ENCODE measurements at places on chromosomes 1 and 21.

DNA sequence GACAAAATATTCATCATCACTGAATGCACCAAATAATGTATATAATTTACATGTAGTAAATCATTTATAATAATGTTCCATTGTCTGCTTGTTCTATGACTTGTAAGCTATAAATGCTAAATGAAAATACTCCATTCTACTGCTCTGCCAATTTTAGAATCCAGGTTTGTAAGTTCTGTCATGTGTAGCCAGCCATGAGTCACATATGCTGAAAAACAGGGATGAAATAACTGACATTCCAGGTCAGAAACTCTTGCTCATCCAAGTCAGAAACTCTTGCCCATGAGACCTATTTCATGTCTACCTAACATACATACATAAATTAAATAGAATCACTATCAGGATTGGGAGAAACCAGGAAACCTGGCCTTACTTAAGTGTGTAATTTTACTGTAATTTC is 95.6 kb downstream of the ASH1L start:
- DNase-seq: no peak

DNA sequence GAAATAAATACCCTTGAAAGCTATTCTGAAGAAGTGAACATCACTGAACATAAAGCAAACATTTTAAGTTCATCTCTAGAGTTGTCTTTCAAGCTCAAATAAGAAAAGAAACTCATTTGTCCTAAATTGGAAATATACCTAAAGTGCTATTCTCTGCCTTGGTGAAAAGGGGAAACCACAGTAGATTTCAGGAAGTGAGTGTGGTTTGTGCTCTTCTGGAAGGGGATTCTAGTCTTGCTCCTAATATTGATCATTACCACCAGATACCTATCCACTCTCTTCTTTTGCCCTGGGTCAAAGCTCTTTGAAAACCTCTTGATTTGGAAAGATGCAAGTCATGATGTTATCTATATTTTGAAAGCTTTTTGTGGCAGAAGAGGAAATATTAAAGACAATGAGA is 798.1 kb downstream of the ADGRL2 start:
- no peak for DNase-seq

- no peak for DNase-seq
Observed at GRCh38 chr21:16073586-16073985, 343.8 kb downstream of the USP25 start.

DNA sequence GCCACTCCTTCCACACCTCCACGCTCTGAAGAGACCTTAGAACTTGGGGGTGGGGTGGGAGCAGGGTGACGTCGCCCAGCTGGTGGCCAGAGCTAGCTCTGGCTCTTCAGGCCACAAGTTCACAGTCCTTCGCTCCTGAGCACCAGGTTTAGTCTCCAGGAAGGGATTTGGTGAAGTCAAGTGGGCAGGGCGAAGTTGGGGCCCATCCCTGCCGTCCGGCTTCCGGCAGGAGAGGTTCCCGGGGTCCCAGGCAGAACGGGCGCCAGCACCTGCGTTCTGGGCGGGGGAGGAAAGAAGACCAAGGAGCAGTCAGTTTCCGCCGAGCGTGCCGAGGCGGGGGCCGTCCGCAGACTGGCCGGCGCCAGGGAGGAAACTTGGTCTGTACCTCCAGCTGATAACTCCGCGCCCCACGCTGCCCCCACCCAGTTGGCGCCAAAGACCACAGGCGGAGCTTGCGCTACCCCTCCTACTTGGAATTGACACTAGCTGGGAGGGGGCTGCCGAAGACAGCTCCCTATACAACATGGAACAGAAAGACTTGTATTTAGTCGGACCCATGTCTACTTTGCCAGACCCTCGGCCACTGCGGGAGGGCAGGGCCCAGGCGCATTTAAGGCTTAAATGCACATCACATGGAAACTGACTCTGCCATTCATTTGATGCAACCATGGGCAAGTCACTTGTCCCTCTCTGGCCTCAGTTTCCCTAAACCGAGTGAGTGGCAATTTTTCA is 995 bp downstream of the ID3 start:
- no peak for DNase-seq

DNA sequence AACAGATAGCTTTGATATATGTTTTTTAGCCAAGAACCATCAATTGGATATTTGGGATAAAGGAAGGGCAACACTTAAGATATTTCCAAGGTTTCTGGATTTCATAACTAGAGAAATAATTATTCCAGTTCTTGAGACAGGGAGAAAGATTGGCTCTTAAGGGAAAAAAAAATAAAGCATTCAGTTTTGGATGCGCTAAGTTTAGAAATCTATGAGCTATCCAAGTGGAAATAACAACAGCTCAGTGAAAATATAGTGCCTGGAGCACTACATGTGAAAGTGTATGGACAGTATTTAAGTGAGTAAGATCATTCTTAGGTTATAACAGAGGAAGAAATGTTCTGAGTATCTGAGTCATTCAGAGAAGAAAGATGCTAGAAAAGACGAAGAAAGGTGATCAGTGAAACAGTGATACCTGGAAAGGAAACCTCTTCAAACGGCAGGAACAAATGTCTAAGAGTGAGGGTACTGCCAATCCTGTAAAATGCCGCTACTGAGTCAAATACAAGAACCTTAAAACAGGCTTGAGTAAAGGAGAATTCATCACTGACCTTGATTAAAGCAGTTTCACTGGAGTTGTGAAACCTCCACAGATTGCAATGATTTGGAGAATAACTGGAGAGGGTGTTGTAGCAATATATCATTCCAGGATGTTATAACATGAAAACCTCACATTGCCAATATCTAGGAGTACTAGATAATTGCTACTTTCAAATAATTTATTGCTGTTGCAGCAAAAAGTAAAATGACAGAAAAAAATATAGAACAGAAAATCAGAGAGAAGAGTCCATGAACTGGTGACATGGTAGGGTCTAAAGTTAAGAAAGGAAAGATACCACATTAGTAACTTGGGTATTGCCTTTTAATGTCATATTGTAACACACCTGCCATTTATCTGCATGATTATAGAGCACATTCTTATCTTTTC is 482.1 kb upstream of the RGS18 start:
- DNase-seq: no peak

DNA sequence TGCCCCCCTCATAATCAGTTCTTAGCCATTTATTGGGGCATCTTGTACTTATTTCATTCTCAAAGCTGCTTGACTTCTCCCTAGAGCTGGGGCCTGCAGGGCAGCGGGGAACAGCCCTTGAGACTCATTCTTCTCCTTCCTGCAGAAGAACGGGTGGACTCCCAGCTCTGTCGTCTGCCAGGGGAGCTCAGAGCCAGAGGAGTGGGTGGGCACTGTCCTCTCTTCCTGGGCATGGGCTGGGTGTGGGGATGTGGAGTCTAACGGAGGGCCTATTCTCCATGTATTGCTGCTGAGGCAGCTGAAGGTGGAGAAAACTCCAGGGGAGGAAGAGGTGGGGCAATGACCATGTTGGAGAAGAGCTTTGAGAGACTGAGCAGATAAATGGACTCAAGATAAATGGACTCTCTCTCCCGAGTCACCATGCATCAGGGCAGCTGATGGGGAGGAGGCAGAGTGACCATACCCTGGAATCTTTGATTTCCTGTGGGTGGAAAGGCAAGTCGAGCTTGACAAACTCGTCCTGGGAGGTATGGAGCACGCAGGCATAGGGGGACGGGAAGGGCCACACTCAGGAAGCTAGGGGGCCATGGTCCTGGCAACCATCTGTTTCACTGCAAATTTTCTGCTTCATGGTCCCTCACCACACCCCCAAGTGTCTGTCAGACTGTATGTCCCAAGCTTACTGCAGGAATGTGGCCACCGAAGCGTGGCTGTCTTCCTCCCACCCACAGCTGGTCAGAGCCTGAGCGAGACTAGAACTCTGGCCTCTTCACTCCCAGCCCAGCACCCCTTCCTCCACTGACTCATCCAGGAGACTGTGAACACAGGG is 56.9 kb upstream of the ATP2B4 start:
- no peak for DNase-seq

- DNase-seq: no peak
Observed at GRCh38 chr1:107940701-107941100, 24.3 kb downstream of the VAV3 start.

GRCh38 chr1:203597331-203598090 is 29.1 kb upstream of the ATP2B4 start:
- DNase-seq: no peak

- no peak for DNase-seq
Observed at GRCh38 chr1:208880433-208881100, 636.4 kb upstream of the PLXNA2 start.

GRCh38 chr1:53963460-53963859 is 17.3 kb downstream of the LRRC42 start:
- no peak for DNase-seq

DNA sequence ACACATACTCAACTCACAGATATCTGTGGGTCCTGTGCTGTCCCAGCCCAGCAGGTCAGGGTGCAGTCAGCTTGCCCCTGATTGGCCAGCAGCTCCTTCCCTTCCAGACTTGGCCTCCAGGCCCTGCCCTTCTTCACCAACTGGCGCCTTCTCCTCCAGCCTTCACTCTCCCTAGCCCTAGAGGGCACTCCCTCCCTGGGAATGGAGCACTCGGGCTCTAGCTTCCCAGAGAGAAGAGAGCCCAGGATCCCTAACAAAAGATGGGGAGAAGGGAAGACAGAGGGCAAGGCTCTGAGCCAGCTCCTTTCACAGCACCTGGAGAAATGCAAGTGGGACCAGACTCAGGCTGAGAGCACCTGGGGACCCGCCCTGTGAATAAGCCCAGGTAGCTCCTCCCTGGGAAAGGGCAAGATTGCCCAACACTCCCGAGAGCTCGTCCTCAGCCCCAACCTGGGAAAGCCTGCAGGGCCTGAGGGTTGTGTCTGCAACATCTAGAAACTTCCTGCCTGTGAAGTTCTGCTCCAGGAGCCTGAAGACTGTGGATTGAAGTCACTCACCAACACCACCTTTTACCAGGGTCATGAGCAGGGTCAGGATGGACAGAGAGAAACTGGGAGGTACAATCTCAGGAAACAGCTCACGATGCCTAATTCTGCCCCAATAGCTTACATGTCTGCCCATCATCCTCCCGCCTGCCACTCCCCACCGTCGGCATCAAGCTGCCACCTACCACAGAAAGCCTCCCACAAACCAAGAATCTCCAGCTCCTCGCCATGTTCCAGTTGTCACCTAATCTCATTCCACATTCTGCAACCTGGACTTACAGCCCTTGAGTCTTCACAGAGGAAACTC is at the start of gene PGLYRP4:
TSS of gene PGLYRP4 (minus strand) at position 331 of the 852 bp plus-strand sequence. CDS start 909 bp downstream, outside the sequence.
- no peak for DNase-seq

DNA sequence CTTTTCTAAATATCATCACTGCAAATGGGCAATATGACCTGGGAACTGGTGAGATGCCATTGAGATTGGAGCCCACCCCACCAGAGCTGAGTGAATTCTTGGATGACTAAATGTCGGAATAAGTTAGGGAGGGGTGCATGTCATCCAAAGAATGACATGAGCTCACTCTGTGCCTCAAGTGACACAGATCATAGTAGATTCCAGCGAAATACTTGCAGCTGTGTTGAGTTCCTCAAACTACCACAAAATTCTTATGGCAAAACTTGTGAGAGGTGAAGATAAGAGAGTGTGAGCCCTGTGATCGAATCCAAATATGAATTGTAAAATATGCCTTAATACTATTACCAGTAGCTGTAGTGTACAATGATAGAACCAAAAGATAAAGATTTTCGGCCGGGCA is 2.3 kb upstream of the TCP10L start:
- DNase-seq: no peak

- DNase-seq: no peak
Observed at GRCh38 chr1:1004780-1005697, 5.1 kb upstream of the HES4 start.

GRCh38 chr1:184412472-184412871 is 25.6 kb downstream of the C1orf21 start:
- no peak for DNase-seq

DNA sequence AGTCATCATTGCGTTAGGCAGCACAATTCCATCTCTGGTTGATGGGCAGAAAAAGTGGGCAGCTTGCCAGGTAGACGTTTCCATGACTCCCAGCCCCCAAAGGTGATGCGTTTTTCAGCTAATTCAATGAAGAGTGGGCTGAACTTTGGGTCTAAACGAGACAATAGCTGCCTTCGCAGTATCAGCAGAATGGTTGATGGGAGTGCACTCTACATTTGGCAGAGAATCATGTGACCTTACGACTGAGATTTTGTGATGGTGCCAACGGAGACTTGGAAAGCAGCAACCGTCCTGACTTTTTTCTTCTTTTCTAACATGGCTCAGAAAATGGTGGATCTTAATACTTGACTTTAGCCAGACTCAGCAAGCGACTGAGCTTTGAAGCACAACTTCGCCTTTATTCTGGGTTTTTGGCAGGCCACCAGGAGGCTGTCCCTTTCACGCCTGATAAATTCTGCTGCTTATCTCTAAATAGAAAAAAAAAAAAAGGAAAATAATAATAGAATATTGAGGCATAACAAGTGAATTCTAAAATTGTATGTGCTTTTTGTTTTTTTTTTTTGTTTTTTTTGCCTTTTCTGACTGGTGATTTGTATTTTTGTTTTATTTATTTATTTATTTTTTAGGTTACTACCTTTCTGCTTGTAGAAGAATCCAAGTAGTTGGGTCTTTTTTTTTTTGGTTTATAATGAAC is 804.8 kb downstream of the USP25 start:
- no peak for DNase-seq

- no peak for DNase-seq
Observed at GRCh38 chr1:231899713-231900435, 273.3 kb downstream of the DISC1 start.

DNA sequence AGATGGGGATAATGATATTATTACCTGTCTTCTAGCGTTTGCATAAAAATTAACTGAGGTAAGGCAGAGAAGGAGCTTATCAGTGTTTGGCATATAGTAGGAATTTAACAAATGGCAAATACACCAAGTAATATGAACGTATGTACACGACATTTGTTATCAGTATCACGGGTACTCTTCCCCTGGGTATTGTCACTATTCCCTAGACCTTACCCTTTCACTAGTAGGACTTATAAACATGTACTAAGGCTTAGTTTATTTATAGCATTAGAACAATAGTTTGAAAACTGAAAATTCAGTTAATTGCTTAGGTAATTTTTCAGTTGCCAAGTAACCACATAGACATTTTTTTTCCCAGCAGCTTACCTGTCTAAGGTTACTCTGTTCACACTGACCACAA is 187.0 kb downstream of the KCTD3 start:
- no peak for DNase-seq

GRCh38 chr21:42028766-42029425 is 18.7 kb upstream of the ZBTB21 start:
- no peak for DNase-seq
